RPMI7951 (cell line): ENCODE measurements at places on chromosomes 13 and 19.

DNA sequence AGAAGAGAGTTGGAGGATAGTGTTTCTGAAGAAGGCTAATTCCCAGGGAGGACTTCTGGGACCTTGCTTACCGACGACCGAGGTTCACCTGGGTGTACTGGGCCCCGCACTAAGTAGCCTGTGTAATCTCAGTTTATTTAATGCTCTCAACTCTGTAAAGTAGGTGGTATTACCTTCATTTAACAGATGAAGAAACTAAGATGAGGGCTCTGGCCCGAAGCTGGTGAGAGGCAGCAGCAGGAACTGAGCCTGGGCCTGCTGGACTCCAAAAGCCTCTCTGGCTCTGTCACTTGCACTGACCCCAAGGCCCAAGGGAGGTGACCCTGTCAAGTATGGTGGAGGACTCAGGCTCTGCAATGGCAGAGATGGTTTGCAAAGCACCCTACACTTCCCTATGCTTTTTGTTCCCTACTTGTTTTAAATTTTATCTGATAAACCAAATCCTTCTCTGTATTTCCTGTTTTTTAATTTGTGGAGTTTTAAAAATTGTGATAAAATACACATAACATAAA, 50.6 kb downstream of the GGACT start:
- DNase-seq, result no peak

- DNase-seq, result no peak
Observed at GRCh38 chr13:47545201-47546024, 455.7 kb downstream of the SUCLA2 start.

DNA sequence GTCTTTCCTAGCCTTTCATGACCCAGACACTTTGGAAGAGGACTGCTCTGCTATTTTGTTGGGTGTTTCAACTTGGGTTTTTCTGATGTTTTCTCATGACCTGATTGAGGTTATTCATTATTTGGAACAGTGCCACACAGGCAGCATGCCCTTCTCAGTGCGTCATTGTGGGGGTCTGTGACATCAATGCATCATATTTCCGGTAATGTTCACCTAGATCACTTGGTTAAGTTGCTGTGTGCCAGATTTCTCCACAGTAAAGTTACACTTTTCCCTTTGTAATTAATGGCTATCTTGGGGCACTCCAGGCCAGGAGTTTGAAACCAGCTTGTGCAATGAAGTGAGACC, 124.4 kb downstream of the SIPA1L3 start:
- no peak for DNase-seq

- DNase-seq, result peak; percentile 88
Observed at GRCh38 chr19:53879140-53880081, 2.6 kb upstream of the PRKCG start.

DNA sequence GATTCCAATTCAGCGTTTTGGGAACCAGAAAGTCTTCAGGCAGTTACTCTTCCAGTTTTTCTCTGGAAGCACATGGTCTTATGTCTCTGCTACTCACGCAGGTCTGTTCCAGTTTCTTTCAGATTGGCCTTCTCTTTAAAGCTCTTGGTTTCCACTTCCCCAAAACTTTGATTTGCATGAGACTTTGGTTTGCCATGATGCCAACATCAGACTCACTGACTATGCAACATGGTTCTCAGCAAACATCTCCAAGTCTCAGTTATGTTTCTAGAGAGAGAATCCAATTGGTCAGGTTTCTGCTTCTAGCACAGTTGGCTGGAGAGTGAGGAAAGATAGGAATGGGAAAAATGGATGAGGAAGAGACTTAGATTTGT, 3.1 kb downstream of the AKAP11 start:
- DNase-seq, result no peak

GRCh38 chr13:99796175-99796819, 175.3 kb downstream of the ZIC5 start:
- peak; percentile 27 for DNase-seq

GRCh38 chr13:112097770-112098169, 30.8 kb downstream of the SOX1 start:
- DNase-seq, result no peak

DNA sequence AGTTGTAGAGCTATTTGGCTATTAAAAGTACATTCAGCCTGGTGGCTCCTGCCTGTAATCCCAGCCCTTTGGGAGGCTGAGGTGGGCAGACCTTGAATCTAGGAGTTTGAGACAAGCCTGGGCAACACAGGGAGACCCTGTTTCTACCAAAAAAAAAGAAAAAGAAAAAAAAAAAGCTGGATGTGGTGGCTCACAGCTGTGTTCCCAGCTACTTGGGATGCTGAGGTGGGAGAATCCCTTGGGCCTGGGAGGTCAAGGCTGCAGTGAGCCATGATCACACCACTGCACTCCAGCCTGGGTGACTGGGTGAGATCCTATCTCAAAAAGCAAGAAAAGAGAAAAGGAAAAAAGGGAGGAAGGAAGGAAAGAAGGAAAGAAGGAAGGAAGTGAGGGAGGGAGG, 9.6 kb upstream of the IZUMO2 start:
- no peak for DNase-seq

DNA sequence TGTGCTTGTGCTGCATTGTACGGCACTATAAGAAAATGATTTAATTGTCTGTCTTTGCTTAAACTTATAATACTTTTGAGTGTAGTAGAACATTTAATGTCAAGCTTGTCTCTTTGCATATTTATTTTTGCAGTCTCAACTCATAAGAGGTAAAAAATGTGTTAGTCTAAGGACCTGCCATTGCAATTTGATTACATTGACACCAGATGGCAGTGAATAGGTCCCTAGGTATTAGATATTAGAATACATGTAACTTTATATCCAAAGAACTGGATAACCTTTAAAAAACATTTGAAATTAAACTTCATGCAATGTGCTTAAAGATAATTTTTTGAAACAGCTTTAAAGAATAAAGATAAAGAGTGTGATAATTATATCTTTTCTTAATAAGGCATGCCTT, 1421.3 kb downstream of the OLFM4 start:
- DNase-seq, result no peak

- DNase-seq, result no peak
Observed at GRCh38 chr13:50156561-50157127, 141.4 kb downstream of the KCNRG start.

- no peak for DNase-seq
Observed at GRCh38 chr13:75889427-75889826, 253.3 kb downstream of the LMO7 start.

DNA sequence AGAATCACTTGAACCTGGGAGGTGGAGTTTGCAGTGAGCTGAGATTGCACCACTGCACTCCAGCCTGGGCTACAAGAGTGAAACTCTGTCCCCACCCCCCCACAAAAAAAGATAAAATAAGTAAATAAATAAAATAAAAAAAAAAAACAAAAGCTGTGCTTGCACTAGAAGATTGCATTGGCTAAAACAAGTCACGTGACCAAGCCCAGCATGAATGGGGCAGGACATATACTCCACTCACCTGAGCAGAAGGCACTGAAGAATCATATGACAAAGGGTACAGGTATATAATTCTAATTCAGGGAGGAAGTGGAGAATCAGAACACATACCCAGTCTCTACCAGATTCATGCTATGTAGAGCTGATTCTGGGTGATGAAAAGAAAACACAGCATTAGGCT, 36.6 kb downstream of the CYP4F22 start:
- no peak for DNase-seq

- DNase-seq, result no peak
Observed at GRCh38 chr13:110492679-110493593, 68.6 kb downstream of the RAB20 start.

- DNase-seq, result no peak
Observed at GRCh38 chr19:42097461-42097860, 21.5 kb downstream of the ZNF574 start.

DNA sequence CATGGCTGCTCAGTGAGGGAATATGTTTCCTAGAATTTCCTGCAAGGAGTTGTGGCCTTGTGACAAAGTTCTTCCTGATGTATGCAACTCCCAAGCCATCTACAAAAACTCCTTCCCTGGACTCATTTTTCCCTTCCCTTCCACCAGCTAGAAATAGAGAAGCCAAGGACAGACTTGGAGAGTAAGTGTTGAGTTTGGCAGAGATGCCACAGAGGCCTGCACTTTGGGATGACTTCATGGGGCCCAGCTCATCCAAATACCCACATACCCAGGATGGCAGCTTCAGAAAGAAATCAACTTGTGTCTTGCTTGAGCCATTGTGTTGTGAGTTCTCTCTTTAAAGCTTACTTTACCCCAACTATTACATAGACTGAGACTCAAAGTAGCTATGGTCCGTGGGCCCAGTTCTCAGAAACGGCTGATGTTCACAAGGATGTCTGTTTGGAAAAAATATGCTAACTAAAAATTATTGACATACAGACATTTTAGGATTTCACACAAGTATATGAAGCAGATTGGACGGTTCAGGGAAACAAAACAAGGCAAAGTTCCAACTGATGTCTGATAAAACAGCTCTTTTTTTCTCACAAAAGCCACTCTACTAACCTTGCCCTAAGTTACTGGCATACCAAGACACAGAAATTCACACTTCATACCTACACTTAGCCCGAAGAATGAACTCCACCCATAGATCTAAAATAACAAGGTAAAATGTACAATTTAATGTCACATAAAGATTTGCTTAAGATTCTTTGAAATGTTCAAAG, 107.9 kb downstream of the NALCN start:
- DNase-seq, result no peak

GRCh38 chr19:2700660-2701360, 1.7 kb downstream of the GNG7 start:
- DNase-seq, result no peak

- no peak for DNase-seq
Observed at GRCh38 chr19:45186509-45187334, 8.1 kb downstream of the BLOC1S3 start.
